ENCODE measurements at places on chromosomes 5 and 9.

DNA sequence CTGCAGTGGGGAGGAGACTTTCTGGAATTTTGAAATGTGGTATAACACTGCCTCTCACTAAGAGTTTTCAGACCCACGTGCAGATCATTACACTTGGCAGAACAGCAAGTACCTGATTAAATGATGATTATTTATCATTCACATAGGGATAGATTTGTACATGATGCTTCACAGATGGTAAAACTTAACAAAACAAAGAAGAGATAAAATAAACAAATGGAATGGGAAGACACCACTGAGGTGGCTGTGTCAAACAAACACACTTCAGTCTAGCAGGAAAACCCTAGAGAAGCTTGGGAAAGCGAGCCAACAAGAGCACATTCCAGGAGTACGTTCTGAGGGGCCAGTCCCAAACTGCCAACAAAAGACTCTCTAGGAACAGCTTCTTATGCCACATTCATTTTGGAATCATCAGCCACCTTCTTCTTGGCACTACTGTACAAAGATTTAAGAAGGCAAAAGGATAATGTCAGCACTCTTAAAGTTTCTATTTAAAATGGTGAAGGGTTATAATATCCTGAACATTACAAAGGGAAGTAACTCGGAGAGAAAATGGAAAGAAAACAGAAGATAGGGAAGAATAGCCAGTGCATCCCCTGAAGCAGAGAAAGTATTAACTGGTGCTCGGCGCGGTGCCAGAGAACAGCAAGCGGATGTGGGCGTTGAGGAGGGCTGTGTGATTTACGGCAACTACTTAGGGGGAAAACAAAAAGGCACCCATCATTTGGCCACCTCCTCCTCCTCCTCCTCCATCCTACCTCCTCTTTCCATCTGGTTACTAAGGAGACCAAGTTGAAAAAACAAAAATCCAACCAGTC, 1.6 kb downstream of the MED27 start:
- DNase-seq, result peak; percentile 8

- no peak for DNase-seq
These were observed 10.2 kb upstream of the TIFAB start for GRCh38 chr5:135462304-135462703.

GRCh38 chr5:53825016-53825415, 264.6 kb downstream of the NDUFS4 start:
- DNase-seq, result no peak

GRCh38 chr9:4538107-4538506, 47.8 kb downstream of the SLC1A1 start:
- DNase-seq, result no peak

DNA sequence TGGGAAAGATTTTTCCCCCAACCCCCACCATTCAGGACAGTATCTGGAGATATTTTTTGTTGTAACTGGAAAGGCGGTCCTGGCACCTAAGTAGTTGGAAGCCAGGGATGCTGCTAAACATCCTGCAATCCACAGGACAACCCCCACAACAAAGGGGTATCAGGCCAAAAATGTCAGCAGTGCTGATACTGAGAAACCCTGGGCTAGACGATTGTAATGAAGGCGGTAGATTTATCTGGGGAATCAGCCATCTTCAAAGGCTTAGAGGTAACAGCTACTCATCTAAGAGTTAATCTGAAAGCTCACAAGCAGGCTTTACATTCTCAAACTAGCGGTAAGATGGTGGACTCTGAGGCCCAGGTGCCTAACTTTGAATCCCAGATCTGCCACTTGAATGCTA, 59.0 kb upstream of the NMUR2 start:
- no peak for DNase-seq

DNA sequence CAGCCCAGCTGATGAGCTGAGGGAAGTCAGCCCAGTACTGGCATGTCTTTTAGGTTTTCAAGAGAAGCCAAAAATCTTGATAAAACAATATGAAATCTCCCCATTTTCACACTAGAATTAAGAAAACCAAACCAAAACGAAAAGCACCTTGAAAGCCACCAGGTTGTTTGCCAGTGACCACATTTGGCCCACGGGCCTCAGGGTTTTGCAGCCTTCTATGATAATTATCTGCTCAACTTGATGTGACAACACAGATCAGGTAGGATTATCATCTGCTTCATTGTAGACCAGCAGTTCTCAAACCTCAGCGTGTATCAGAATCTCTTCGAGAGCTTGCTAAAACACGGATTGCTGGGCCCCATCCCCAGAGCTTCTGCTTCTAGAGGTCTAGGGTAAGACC, 101.4 kb downstream of the GALNT10 start:
- no peak for DNase-seq
